ENCODE measurements at places on chromosomes 16 and 17. TPM values are rescaled to one million over a fixed set of nuclear protein-coding genes. Genes with fewer than 3 reads are reported as not detected.

CRYBA1 gene
- total RNA-seq, result not detected

KRT27 gene
- total RNA-seq, result not detected

MLYCD gene
- total RNA-seq, result 8.7 TPM

PLA2G10 gene
- total RNA-seq, result not detected

Data from dorsolateral prefrontal cortex (tissue), 122 donors.